Stimulated activated CD8-positive, alpha-beta memory T cell treated with anti-CD3 and anti-CD28 coated beads, Interleukin-4, amount 100 ng/mL, for 1 hour (primary cell): ENCODE measurements at places on chromosomes 4 and X.

DNA sequence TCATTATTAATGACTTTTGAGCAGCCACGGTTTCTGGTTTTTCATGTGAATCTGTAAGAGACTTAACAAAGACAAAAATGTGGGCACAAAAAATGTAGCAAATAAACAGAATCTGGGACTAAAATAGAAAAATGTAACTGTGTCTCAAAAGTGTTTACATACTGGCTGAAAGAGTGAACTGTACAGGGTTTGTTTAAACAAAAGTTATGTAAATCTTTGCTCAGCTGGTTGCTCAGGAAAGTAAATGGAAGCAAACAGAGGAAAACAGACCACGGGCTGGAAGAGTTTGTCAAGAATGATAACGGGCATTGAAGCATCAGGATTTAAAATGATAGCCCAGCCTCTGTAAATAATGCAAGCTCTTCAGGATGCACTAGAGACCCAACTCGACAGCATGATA is 921.8 kb upstream of the FTHL17 start:
- no peak for DNase-seq

DNA sequence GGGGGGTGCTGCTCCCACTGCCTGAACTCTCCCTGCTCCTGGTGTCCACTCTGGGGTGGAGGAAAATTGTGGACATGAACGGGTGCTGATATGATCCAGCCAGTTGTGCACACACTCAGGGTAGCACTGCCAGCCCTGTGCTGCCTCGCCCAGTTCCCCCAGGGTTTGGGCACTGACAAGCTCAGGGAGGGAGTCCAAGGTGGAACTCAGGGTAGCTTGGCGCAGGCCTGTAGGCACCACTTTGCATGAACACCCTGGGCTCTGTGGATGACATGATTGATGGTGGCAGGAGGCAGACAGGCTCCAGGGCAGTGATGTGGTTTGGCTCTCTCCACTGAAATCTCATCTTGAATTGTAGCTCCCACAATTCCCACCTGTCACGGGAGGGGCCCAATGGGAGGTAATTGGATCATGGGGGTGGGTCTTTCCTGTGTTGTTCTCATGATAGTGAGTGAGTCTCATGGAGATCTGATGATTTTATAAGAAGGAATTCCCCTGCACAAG is 572.0 kb upstream of the PABPC4L start:
- no peak for DNase-seq

GRCh38 chr4:81599742-81600380 is 128.2 kb upstream of the RASGEF1B start:
- DNase-seq: no peak

- DNase-seq: no peak
Measured at GRCh38 chr4:115260195-115260594, 146.8 kb upstream of the NDST4 start.

- no peak for DNase-seq
Measured at GRCh38 chr4:161336016-161336530, 827.7 kb downstream of the FSTL5 start.

GRCh38 chr4:68349279-68349648 is 626 bp downstream of the YTHDC1 start:
- no peak for DNase-seq

GRCh38 chr4:130563185-130563888 is 1467.4 kb downstream of the C4orf33 start:
- no peak for DNase-seq

DNA sequence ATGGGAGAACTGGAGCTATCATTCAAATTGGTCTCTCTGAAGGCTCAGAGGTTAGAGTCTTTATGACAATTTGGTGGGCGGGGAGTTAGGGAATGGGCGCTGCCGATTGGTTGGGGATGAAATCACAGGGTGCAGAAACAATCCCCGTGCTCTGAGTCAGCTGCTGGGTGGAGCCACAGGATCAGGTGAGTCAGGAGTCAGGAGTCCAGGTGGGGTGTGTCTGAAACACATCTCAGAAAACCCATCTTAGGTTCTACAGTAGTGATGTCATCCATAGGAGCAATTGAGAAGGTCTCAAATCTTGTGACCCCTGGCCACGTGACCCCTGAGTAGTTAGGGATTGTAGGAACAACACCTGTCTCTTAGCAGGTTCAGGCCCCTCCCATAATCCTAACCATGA is 41.6 kb upstream of the TLR3 start:
- no peak for DNase-seq
